ENCODE measurements at places on chromosomes 7 and 10.

DNA sequence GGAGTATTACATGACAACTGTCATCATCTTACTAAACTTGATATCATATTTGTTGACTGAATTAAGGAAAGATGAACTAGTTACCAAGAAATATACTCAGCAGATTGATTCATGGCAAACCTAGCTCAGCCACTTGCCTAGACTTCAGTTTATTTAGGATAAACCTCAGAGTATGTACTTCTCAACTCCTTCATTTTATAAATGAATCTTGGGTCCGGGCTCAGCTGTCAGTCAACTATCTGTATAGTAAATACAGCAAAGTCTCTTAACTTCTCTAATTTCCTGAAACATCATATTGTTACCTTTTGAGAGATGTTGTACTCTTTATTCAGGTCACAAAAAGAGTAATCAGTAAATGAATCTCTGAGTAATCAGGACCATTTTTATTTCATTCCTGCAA, 211.0 kb upstream of the KLF14 start:
- no peak for DNase-seq

- no peak for DNase-seq
Measured at GRCh38 chr7:23523486-23524075, 8.2 kb downstream of the TRA2A start.

DNA sequence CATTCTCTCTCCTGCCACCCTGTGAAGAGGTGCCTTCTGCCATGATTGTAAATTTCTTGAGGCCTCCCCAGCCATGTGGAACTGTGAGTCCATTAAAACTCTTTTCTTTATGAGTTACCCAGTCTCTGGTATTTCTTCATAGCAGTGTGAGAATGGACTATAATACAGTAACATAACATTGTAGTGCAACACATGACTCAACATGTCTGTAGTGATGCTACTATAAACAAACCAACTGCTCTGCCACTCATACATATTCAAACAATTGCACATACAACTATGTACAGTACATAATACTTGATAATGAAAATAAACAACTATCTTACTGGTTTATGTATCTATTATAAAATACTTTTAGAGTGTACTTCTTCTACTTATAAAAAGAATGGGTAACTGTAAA, 7.1 kb downstream of the ATOH7 start:
- DNase-seq, result no peak

DNA sequence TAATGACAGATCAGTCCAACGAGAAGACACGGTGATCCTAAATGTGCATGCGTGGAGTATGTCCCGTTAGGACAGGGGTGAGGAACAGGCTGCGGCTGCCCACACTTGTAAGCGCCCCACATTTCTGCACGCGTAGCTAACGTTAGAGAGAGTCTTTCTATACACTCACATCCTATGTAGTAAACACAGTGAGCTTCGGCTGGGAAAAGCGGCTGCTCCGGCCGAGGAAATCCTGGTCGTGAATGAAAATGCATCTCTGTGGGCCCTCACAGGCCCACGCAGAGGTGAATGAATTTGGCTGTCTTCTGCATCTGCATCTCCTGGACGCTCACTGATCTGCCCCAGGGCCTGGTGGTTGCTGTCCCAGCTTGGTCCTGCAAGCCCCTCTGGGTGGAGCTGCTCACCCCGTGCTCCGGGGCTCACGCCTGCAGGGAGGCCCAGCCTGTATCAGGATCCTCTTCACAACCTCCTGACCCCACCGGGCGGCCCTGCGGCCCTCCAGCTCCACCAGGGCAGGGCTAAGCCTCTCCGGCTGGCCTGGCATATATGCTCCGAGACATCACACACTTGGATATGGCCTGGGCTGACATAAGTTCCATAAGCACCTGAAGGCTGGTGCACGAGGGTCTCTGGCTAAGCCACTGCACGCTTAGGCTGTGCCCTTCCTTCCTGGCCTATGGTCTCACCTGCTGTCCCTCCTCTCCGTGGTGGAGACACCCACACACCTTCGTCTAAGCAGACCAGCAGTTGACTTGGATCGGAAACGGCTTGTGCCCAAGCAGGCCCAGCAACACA, 117.9 kb upstream of the DIP2C start:
- no peak for DNase-seq

DNA sequence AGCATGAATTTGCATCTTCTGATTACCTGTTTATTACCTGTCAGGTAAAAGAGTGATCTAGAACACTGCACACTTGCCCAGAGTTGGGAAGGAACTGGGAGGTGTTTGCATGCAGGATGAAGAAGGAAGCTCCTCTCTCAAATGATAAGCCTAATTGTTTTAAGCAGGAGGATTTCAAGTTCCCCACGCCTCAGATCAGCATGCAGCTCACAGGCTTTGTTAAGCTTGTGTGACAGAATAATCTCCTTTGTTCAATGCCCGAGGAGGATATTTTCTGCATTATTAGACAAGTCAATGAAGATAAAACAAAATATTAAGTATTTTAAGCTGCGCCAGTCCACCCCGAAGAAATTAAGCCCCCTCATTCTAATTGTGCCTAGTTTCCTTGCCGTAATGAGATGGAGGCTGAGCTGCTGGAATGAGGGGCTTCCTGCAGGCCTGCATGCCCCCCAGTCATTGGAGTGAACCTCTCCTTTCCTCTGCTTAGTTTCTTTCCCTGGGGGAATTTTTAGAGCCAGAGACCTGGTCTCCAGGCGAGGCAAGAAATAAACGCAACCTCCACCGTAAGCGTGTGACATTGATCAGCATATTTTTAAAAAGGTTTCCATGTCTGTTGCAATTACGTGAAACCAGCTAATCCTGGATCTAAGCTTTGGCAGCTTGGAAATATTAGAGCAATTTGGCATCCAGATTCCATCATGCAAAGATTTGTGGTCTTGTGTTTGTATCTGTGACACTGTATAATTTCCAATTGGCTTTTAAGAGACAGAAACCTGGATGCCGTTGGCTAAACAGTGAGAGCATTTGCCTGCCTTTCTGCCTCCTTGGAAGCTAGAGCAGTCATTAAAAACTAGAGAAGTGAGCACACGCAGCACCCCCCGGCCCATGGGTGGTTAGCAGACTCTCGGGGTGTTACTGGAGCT, 376.0 kb downstream of the GALNT17 start:
- DNase-seq, result no peak

- DNase-seq, result no peak
Measured at GRCh38 chr10:59561477-59562121, 148.1 kb downstream of the SLC16A9 start.

DNA sequence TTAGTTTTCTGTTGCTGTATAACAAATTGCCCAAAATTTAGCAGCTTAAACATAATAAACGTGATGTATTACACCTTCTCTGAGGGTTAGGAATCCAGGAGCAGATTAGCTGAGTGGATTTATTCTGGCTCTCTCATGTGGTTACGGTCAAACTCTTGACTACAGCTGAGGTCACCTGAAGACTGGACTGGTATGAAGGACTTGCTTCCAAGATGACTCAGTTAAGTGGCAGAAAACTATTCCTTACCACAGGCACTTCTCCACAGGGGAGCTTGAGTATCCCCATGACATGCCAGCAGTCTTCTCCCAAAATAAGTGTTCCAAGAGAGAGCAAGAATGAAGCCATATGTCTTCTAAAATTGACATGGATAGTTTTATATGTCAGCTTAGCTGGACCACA, 957.2 kb upstream of the GHITM start:
- DNase-seq, result no peak

GRCh38 chr7:116942504-116942903, 10.8 kb upstream of the ST7 start:
- no peak for DNase-seq

DNA sequence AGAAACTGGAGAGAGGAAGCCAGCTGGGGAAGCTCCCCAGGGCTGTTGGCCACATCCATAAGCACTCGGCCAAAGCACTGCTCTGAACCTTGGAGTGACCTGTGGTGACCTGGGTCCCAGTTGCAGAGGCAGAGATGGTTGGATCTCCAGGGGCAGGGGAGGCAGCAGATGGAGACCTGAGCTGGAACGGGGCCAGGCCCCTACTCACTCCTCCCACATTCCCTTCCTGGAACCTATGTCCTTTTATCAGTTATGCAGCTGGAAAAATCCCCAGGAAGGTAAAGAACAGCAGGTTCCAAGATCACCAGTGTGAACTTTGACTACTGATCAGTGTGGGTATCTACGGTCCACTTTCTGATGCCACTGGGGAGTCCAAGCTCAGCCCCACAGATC, 9.6 kb upstream of the PNLIPRP2 start:
- DNase-seq, result no peak

DNA sequence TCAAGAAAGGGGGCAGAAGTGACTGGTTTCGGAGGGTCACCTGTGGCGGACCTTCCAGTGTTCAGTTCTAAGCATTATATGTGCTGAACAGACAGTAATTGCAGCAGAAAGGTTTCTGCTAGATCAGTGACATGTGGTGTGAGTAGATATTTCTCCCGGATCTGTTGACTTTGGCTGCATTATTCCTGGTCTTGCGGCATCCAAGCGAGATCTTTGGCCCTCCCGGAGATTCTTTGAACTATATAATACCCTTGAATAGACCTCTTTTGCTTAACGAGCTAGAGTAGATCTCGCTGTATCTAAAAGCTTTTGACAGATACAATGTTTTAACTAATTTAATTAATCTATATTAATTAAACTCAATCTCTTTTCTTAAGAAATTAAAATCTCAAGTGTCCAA, 99.8 kb downstream of the PTN start:
- no peak for DNase-seq

- no peak for DNase-seq
Measured at GRCh38 chr7:30744075-30744417, 7.9 kb upstream of the INMT start.

GRCh38 chr10:50375051-50375452, 123.7 kb upstream of the ASAH2 start:
- no peak for DNase-seq

GRCh38 chr10:44333511-44333910, 51.4 kb downstream of the CXCL12 start:
- DNase-seq, result no peak

Measured in activated CD4-positive, alpha-beta T cell treated with anti-CD3 and anti-CD28 coated beads, Interleukin-2, amount 50 U/mL, for 16 hours (primary cell).